ENCODE measurements at places on chromosomes 7 and 10.

- DNase-seq, result no peak
Observed at GRCh38 chr7:44172803-44173424, 16.3 kb downstream of the GCK start.

GRCh38 chr7:101162551-101163278 lies 2.7 kb downstream of the VGF start:
- DNase-seq, result no peak

DNA sequence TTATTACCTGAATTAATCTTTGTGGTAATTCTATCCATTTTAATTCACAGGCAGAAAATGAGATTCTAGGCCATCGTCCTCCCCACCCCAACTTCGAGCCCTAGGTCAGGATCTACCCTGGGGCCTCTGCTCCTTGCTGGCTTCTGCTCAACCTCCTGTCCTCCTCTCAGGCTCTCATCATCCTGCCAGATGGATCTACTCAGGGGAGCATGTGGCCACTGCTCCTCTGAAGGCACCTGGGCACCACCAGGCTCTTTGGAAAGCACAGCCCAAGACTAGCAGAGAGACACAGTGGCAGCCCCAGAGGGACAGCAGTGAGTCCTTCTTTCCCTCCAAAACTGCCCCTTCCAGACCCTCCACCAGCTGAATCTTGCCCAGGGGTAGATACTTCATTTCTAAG lies 248.2 kb downstream of the TCERG1L start:
- no peak for DNase-seq

DNA sequence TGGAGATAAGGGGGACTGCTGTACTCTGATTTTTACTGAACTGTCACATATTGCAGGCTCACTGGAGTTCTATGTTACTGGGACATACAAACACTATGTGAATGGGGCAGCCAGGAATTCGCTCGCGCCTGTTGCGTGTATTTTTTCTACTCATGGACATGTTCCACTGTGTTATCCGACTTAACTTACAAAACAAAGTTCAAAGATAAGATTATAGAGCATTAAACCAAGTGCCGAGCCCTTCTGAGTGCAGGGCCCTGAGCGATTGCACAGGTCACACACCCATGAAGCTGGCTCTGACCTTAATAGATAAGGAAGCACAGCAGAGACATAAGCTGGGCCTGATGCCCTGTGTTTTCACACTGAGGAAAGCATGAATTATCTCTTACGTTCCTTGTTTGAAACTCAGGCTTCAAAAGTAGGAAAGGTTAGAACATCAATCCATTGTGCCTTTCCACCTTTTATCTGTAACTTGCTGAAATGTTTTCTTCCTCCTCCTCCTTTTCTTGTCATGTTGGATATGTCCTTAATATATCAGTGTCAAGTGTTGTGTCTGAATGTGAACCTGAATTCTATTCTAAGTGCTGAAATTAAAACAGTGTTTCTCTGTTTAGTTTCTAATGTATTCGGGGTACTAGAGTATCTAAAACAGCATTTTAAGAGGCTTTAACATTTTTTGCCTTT lies 273.8 kb downstream of the AUTS2 start:
- DNase-seq, result no peak

GRCh38 chr7:70856901-70857630 lies 274.9 kb upstream of the GALNT17 start:
- DNase-seq, result peak; percentile 11

GRCh38 chr7:35316549-35316948 lies 62.6 kb upstream of the TBX20 start:
- no peak for DNase-seq

DNA sequence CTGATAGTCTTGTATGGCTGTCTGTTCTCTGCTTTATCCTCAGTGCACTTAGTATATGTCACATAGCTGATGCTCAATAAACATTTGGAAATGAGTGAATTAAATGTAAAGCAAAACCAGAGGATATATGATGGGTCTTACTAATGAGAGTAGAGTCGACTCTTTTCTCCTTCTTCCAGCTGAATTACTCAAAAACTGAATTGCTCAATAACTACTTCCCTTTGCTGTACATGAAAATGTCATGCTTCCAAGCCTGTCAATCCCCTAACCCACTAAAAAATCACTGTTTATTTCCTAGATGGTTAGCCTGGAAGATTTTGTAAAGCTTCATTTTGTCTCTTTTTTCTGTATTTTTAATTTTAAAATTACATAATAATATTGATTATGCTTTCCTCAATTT lies 88.0 kb downstream of the OR13A1 start:
- no peak for DNase-seq

DNA sequence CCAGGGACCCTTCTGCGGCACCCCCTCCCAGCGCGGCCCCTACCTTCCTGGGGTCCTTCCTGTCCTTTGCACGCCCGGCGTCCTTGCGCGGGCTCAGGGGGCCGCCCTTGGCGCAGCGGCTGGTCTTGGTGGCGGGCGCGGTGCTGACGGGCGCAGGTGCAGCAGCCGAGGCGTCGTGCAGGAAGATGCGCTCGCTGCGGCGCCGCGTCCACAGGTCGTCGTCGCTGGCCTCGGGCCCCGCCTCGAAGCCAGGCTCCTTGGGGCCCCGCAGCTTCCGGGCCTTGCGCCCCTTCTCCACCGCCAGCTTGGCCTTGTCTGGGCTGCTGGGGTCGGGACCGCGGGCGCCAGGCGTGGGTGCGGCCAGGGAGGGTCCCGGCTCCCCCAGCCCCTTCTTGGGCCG lies 49.8 kb downstream of the SLC29A4 start:
- no peak for DNase-seq

DNA sequence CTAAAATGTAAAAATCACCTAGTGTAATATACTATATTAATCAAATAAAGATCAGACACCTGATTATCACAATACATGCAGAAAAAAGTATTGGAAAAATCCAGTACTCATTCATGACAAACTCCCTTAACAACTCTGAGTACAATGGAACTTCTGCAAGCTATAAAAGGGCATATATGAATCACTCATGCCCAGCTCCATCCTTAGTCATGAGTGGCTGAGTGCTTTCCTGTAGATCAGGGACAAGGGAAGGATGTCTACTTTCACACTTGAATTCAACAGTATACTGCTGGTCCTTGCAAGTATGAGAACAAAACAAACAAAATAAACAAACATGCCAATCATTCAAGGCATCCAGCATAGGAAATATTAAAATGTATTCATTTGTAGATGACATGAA lies 116.5 kb downstream of the ADARB2 start:
- no peak for DNase-seq

DNA sequence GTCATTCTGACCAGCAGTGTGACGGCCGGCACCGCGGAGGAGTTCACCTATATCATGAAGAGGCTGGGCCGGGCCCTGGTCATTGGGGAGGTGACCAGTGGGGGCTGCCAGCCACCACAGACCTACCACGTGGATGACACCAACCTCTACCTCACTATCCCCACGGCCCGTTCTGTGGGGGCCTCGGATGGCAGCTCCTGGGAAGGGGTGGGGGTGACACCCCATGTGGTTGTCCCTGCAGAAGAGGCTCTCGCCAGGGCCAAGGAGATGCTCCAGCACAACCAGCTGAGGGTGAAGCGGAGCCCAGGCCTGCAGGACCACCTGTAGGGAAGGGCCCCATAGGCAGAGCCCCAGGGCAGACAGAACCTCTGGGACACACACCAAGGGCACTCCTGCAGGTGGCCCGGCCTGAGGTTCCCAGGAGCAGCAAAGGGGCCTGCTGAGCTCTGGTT lies 9.0 kb downstream of the RBP3 start:
- no peak for DNase-seq

DNA sequence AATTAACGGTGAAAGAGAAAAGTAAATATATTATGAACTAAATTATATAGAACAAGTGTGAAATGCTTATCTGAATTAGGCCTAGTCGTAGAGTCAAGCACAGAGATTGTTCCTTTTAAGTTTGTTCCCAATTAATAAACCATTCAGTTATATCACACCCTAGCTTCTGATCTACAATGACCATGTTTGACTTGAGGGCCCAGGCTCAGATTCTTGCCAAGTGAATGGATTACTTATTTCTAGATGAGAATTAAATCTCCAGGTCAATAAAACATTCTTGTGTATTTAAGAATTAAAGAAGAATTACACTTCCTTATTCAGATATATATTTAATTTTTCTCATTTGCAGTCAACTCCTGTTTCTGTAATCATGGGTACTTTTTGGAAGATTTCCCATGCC lies 37.4 kb upstream of the ARL4A start:
- no peak for DNase-seq

DNA sequence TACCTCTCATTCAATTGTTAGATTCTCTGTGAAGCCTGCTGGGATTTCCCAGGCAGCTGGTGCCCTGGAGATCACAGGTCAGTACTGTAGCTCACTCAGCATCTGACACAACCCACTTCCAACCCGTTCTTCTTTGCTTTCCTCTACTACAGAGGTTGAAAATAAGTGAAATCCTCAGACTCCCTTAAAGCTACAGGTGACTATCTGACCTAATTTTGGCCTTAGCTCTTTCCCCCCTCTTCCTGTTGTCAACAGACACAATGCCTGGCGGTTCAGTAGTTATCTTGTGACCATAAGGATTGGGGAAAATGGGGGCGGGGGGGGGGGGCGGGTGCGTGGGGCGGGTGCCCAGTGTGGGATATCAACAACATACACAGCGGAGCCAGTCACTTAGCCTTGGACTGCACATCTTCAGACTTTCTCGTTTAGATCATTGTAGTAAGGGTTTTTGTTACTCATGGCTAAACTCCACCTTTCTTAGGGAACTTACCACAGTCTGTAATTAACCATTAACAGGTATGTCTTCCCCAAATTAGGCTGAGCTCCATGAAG lies 37.8 kb downstream of the MTPN start:
- no peak for DNase-seq

- DNase-seq, result no peak
Observed at GRCh38 chr10:6657196-6657595, 77.1 kb upstream of the PRKCQ start.

- DNase-seq, result no peak
Observed at GRCh38 chr7:155349601-155350331, 52.1 kb downstream of the INSIG1 start.

DNA sequence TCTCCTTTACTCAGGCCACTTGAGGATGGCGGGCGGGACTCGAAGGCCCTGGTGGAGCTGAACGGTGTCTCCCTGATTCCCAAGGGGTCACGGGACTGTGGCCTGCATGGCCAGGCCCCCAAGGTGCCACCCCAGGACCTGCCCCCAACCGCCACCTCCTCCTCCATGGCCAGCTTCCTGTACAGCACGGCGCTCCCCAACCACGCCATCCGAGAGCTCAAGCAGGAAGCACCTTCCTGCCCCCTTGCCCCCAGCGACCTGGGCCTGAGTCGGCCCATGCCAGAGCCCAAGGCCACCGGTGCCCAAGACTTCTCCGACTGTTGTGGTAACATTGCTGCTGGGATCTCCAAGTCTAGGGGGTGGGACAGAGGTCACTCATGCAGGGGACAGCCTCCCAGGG lies 65.7 kb downstream of the GTF2IRD1 start:
- no peak for DNase-seq

GRCh38 chr7:150937848-150938561 lies 40.1 kb downstream of the KCNH2 start:
- DNase-seq, result peak; percentile 30

DNA sequence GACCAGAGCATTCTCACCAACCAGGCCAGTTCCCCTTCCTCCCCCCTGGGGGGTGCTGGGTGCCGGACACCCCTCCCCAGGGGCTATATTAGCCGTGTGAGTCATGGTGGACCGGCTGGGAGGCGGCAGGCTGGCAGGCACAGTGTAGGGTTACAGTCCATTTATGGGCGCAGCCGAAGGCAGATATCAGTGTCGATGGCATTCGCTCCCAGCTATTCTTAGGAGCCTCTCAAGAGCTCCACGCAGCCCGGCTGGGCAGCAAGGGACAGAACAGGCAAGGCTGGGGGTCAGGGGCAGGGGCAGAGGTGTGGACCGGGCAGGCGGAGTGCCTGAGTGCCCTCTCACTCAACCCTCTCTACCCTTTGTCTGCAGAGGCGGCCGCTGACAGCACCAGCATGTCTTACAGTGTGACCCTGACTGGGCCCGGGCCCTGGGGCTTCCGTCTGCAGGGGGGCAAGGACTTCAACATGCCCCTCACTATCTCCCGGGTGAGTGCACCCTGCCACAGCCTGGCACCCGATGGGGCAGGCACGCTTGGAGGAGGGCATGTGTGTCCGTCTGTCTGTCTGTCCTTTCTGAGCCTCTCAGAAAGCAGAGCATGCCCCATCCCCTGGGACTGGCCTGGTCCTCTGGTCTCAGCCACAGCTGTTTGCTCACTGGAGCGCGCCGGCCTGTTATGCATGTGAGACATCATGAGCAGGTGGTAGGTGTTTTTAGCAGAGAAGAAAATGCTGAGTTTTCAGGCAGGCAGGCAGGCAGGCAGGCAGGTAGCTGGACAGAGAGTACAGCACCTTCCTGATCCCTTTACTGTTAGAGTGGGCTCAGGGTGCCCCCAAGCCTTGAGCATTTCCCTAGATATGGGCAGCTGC lies at the start of gene LDB3:
LDB3 (plus strand) TSS at position 215 of the 869 bp plus-strand sequence; CDS start at position 396, 181 bp downstream.
- DNase-seq, result no peak

DNA sequence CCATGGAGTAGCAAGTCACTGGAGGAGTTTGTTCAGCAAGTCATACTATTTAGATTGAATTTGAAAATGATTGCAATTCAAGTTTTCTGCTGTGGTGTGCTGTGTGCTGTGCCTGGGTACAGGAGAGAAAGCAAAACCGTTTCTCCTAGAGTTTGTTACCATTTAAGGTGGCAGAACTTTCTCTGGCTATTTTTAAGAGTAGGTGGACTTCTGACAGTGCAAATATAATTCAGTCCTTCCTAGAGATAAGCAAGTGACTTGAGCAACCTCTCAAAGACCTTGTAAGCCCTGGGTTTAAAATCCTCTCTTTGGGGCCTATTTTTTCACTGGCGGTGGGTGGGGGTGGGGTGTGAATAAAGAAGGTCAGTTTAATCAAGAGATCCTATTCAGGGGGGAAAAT lies 42.9 kb upstream of the FGL2 start:
- no peak for DNase-seq

GRCh38 chr10:93081834-93082233 lies 8.1 kb downstream of the CYP26A1 start:
- no peak for DNase-seq

GRCh38 chr10:10919976-10920375 lies 97.7 kb upstream of the CELF2 start:
- no peak for DNase-seq

DNA sequence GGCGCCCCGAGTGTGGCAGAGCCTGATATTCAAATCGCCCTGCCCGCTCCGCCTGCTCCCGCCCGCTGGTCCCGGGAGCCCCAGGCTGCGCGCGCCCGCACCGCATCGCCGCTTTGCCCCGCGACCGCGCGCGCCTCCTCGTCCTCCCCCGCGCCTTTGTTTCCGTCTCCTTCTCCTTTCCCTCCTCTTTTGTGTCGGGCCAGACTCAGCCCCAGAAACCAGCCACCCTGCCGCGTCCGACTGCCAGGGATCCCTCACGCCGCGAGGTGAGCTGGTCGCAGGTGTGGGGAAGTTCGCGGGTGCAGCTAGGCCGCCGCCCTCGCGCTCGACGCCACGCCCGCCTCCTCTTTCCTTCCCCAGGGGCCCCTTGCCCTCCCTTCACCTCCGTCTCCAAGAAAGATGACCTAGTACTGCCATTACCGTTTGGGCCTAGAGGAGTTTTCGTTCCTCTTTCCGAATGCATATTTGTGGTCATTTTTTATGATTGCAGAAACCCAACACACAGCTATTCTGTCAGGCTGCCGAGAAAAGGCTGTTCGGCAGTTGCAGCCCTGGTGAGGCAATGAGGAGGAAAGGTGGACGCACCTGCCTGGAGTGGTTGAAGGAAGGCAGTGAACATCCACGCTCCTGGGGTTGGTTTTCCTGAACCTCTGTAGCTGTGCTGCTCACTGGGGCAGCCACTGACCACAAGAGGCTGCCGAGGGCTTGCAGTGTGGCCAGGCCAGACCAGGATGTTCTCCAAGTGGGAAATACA lies 107.3 kb downstream of the SNX10 start:
- no peak for DNase-seq

GRCh38 chr10:19142967-19143366 lies 94.4 kb downstream of the MALRD1 start:
- DNase-seq, result no peak
